ENCODE measurements at places on chromosomes 1 and 21.

- DNase-seq, result no peak
These were observed 64.1 kb upstream of the TMPRSS2 start for GRCh38 chr21:41571938-41572510.

- no peak for DNase-seq
These were observed 12.0 kb upstream of the PLA2G2C start for GRCh38 chr1:20198296-20198695.

DNA sequence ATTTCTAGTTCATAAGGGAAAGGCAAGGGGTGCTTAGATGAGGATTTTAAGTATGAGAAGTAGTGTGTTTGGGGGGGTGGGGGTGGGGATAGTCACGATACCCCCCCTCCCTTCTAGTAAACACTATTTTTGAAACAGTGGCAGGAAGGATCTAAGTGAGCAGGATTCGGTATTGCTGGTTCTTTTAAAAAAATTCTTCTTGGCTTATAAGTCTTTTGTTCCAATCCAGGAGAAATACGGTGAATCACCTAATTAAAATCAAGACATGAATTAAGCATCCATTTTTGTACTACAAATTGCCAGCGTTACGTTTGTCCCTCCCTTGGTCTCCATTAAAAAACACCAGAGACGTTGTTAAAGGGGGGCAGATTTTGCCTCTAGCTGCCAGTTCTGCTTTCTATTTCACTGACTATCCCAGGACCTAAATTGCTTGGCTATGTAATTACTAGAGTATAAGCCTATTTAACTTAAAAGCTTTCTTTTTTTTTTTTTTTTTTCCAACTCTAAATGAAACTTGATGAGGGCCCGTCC lies 911 bp downstream of the LMO4 start:
- no peak for DNase-seq

GRCh38 chr21:32567626-32568025 lies 17.7 kb downstream of the TCP10L start:
- no peak for DNase-seq

DNA sequence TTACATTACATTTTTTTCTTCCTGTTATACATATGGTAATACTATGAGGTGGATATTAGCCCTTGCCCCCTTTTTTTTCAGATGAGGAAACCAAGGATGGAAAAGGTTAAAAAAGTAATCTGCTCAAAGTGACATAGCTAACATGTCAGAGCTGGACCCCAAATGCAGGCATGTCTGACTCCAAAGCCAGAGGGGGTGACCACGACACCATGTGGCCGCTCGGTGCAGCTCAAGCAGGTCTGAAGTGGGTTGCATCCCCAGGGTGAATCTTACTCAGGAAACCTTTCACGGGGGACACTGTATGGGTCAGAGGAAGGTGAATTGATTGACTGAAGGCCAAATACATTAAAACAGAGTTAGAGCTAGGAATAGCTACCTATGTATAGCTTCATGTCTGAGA lies 34.8 kb downstream of the CD34 start:
- no peak for DNase-seq

- peak; percentile 27 for DNase-seq
These were observed 773 bp downstream of the CHD1L start for GRCh38 chr1:147243228-147243685.

DNA sequence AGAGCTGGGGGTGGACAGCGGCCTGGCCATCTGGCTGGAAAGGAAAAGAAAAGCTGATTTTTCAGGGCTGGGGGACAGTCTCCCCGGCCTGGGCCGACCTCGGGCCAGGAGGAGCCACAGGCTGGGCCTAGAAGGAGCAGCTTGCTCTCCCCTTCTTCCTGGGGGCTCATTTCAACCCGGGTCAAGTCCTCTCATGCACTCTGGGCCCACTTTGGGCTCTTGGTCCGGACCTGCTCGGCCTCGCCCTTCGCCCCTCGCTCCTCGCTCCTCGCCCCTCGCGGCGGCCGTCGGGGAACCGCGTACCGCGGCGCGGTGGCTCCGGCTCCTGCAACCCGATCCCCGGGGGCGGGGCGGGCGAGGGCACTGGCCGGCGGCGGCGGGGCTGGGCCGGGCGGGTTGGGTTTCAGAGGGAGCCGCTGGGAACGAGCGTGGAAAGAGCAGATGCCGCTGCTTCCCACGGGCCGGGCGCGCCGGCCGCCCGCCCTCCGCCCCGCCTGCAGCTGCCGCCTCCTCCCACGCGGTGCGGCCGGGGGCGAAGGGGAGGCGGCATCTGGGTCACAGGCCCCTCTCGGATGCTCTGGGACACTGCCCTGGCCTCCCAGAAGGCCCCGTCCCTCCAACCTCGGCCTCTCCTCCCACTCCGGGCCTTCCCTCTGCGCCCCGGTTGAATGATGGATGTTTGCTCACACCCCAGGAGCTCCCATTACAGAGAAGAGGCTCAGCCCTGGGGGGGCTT lies 6.6 kb downstream of the HEYL start:
- no peak for DNase-seq

Data from NCI-H1092 (cell line).